ENCODE measurements at places on chromosomes 16 and 17.

- no peak for DNase-seq
Observed at GRCh38 chr17:72110231-72110941, 10.4 kb upstream of the SOX9 start.

DNA sequence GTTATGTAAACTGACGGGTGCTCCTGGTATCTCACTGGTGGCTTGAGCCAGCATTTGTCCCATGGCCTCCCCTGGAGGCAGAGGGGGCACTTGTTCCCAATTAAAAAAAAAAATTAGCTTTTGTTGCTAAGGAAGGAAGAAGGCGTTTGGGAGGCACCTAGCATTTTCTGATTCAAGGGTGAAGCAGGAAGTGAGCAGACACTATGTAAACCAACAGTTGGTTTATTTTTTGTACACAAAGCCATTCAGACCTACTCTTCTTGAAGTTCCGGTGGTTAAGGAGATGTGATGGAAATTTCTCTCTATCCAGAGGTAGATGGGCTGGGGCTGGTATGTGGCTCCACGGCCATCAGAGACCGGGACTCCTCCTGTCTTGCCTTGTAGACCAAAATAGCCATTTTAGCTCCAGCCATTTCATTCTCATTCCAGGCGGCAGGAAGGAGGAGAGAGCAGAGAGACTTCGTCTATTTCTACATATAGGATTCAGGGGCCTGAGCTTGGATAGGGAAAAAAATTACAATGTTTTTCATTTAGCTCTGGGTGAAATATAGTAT is 103.0 kb downstream of the SNX29 start:
- DNase-seq: no peak

GRCh38 chr17:9959377-9959981 is 54.4 kb upstream of the RCVRN start:
- peak; percentile 71 for DNase-seq

GRCh38 chr16:88781140-88782077 is 3.6 kb downstream of the PIEZO1 start:
- DNase-seq: no peak

GRCh38 chr16:1282324-1282973 is 26.6 kb downstream of the TPSD1 start:
- no peak for DNase-seq

DNA sequence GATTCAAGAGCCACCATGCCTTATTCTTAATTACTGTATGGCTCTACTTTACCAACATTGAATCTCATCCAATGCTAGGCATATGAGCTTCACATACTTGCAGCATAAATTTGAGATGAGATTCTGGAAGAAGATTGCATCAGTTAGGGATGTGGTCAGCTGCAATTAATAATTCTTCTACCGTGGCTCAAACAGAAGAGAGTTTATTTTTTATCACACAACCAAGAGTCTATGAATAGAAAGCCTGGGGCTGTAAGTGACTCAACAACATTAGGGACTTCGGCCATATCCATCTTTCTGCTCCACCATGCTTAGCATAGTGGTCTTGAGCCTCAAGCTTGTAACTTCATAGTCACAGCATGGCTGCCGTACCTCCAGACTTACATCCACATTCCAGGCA is 179.4 kb upstream of the IRX6 start:
- DNase-seq: no peak

DNA sequence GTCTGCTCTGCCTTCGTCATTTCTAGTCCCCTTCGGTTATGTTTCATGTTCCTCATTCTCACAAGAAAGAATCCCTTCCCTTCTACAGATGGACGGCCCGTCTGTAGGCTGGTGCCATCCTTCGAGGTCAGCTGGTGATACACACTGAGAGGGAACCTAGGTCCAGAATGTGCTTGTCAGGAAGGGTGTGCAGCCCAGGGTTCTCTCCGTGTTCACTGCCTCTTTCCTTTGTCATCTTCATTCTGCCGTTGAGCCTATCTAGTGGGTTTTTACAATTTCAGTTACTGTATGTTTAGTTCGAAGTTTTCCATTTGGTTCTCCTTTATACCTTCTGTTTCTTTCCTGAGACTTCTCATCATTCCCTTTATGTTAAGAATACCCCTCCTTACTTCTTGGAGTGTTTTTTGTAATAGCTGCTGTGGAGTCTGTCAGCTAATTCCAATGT is 18.9 kb downstream of the KIAA0513 start:
- no peak for DNase-seq

GRCh38 chr16:86231321-86231995 is 278.9 kb upstream of the FOXF1 start:
- no peak for DNase-seq

- DNase-seq: no peak
Observed at GRCh38 chr17:60165971-60166370, 16.2 kb downstream of the CA4 start.

- no peak for DNase-seq
Observed at GRCh38 chr17:28518132-28518531, 12.0 kb downstream of the FOXN1 start.

DNA sequence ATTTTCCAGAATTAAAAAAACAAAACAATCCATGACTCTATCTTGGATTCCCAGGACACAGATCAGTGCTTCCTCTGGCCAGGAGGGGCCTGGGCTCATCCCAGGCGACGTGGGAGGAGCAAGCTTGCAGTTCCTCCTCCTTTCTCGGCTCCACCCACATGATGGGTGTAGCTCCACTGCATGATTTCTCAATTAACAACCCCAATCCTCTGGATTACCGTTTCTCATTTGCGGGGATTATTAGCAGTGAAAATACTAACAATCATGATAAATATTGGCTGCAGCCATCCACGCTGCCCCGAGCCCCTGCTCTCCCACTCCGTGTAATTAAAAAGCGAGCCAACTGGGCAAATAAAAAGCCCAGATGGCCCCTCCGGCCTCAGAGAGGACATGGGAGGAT is 46.4 kb upstream of the SDK2 start:
- DNase-seq: no peak

- no peak for DNase-seq
Observed at GRCh38 chr16:85988723-85989313, 89.9 kb downstream of the IRF8 start.

DNA sequence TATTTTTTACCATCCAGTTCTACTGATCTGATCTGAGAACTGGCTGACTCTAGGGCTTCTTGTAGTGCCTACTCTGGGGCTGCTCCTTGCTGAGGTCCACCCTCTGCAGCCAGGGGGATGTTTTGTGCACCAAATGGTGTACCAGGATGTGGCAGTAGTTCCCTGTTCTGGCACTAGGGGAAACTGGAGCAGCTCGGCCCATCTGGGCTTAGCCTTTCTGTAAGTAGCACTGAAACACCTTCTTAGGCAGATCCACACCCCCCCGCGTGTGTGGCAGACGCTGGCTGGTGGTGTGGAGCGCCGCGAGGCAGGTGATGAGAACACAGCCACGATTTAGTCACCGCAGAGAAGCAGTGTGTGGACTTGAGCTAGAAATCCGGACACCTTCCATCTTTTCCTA is 17.0 kb downstream of the DUSP14 start:
- no peak for DNase-seq

DNA sequence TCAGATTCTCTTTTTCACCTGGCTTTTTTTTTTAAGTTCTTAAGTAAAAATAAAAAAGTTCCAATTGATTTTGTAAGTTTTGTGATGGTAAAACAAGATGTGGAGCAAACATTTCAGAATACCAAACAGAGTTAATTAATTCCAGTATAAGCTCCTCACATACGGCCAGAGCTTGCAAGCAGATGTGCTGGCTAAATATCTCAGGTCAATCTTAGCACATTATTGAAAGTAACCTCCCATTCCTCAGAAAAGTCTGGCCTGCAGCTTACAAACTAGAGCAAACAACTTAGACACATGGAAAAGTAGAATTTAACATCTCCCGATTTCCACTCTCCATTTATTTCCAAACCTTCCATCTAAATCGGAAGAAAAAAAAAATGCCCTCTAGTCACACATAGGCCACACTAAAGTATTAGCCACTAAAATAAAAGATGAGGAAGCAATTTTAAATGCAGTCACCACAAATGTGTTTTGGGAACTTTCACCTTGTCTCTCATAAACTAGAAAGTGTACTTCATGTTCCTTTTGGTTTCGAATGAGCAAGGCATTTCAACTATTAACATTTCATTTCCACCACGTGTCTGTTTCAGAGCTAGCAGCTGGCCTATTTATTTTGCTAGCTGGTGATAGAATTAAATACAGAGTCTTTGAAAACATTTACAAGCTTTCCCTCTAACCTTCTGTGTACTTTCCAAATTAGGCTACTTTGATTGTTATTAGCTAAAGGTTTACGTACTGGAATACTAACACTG is 143.3 kb downstream of the STX8 start:
- DNase-seq: no peak

- DNase-seq: no peak
Observed at GRCh38 chr17:40338941-40339649, 25.4 kb downstream of the GJD3 start.

DNA sequence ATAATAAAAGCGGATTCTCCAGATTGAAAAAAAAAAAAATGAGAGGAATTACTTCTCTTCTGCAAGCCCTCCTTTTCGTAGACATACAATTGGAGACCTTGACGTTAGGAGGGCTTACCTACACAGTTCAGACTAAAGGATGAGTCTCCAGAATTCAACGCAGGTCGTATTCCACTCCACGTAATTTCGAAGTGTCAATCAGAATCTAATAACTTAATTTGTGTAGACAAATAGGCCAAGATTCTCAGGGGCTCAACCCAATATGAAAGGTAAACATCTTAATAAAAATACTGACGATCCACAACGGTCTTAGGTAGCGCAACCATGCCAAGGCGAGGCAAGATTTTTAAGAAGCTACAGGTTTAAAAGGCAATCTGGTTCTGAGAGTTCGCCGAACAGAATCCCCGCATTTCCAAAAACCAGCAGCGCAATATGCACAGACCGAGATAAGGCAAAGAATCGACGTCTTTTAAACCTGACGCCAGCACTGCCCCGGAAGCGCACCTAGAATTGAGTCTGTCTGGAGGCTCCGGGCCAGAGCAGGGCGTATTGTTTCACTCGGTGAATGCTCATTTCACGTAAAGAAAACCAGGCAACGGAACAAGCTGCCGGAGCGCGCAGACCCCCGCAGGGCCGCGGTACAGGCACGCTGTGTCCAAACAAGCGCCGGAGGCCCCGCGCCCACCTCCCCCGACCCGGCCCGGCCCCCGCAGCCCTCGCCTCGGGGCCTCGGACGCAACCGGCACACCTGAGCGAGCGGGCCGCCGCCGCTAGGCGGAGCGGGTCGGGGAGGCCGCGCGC is 623 bp downstream of the MBTPS1 start:
- no peak for DNase-seq

GRCh38 chr16:58960034-58960433 is 225.9 kb upstream of the GOT2 start:
- no peak for DNase-seq

DNA sequence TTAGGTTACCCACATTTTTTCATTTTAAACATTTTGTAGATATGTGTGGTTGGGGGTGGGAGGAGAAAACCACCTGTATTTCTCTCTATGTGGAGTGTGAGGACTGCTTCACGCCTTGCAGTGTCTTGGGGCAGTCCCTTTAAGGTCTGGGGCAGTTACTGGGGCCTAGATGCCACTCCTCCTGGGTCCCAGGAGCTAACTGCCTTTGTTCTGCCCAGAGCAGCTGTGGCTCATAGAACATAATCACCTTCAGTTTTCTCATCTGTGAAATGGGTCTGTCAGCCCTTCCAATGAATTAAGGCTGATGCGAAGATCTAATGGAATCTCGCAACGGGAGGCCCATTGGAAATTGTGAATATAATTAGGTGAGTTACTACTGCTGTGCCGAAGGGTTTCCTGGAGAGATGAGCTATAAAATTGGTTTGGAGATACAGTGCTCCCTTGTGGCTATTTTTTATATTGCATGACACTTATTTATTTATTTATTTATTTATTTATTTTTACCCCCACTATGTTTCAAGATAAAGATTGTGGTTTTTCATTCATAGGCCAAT is 22.9 kb downstream of the DHRS7C start:
- DNase-seq: no peak

DNA sequence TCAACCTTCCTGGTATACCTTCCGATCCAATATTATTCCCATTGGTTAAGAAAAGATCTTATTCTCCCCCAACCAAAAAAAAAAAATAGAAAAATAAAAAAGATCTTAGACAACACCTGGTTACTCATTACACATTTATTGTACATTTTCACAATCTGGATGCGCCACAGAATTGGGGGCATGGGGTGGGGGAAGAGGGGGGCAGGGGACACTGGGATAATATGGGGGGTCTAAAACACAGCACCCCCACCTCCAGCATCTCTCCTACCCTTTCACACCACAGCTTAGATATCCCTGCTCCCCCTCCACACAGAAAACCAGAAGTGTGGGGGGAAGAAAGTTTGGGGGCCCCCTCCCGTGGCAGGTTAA is 3.7 kb downstream of the VAMP2 start:
- peak; percentile 34 for DNase-seq
